ENCODE measurements at places on chromosomes 7 and 10.

DNA sequence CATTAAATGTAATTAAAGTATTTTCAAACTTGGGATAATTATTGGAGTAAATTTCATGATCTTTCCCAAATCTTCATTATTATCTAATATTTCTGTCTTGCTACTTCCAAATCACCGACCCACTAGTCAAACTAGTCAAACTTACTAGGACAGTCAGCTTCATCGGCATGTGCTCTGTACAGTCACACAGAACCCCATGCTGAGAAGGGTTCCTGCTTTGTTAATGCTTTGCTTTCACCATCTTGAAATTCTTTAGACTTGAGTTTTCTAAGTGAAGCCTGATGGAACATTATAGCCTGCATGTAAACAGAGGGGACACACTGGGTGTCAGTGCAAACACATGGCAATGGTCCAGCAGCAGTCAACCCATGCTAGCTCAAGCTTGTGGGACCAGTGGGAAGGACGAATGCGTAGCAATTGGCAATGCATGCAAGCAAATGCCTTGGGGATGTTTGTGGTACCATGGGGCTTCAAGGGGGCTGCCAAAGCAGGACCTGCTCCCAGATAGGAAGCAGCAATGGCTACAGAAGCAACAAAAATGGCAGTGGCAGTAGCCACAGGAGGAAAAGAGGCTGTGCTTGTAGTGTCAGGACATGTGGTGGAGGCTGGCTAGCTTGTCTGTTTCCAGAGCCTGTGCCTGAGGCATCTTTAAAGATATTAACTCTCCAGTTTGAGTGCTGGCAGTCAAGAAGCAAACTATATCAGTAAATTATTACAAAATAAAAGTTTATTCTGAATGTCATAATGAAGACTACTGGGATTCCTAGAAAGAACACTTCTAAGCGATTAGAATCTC lies 441.1 kb upstream of the SEMA3D start:
- DNase-seq: peak; percentile 48

DNA sequence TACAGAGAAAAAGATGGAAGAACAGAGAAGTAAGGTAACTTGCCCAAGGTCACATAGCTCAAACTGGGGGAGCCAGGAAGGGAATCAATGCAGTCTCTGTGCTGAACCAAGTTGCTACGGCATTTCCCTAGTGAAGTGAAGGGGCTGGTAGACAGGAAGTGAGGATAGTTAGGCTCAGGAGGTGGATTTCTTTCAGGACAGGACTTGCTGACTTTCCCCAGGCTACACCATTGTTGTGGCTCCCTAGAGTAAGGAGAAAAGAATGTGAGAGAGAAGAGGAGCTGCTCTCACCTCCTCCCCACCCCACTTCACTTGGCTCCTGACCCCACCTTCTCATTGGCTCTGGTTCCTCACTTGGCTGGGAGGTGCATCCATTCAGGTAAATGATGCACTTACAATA lies 316.9 kb downstream of the INHBA start:
- peak; percentile 11 for DNase-seq

DNA sequence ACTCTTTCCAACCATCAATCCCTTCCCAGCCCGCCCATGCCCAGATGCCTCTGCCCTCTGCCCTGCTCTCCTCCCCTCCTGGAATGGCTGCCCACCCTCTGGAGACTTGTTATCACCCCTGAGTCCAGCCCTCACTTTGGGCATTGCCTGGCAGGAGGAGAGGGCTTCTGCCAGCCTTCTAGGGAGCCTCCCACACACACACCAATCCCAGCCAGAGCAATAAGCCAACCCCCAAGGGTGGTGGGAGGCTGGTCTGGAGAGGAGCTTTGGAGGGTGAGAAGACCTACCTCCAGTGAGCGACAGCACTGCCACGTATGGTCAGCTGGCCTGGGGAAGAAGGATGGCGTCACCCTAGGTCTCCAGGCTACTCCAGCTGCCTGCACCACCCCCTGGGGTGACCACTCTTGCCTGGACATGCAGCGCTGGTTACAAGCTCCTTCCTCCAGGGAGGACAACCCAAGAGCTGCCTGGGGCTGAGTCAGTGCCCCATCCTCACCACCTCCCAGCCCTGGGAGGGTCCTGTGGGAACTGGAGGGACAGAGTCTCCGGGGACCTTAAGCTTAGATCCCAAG lies 8.4 kb downstream of the C10orf105 start:
- no peak for DNase-seq

DNA sequence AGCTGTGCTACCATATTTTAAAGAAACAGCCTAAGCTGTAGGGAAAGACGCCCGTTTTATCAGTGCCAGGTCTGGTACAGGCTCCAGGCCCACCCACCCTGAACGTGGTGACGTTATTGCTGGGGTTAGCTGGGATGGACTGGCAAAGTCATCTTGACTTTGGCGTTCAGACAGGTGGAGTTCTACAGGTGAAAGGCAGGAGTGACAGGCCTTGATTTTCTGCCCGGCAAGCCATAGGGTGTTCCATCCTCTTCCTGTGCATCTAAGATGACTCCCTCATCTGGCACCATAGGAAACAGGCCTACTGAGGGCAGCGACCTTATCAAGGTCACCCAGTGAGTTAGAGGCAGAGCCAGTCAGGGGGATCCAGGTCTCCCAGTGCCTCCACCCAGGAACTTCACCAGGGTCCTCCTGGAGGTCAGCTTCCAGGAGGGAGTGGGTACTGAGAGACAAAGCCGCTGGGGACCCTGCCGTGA lies 41.6 kb downstream of the HK1 start:
- no peak for DNase-seq

DNA sequence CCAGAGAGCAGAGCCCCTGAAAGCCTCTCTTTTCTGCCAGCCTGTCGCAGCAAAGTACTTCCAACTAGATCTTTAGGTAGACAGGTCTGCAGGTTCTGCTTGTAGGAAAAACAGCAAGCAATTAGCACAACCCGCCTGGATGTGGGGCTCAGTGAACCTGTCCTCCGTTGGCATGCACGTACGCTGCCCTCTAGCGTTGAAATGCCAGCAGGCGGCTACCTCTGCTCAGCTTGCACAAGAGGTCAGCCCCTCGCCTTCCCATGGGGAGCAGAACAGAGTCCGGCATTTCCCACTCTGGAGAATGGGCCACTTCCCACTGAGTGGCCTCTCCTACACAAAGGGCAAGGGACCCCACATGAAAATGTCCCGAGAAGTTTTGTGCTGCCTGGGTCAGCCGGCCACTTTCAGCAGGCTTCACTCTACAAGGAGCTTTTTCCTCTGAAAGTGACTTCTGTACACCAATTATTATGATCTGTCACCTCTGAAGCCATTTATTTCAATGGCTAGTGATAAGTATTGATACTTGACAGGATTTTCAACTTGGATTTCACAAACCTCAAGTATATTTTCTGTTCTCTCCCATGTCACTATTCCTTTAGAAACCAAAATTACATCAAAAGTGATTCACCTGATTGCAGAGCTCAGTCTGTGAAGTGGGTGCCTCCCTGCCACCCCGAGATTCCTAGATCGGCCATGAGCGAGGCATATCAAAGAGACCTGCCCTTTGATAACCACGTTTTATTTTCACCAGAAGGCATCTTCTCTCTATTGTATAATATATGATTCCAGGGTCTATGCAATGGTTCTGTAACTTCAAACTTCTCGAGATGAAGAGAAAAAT lies 56.7 kb downstream of the JCAD start:
- peak; percentile 59 for DNase-seq

GRCh38 chr7:98624846-98625420 lies 7.8 kb downstream of the NPTX2 start:
- DNase-seq: no peak

DNA sequence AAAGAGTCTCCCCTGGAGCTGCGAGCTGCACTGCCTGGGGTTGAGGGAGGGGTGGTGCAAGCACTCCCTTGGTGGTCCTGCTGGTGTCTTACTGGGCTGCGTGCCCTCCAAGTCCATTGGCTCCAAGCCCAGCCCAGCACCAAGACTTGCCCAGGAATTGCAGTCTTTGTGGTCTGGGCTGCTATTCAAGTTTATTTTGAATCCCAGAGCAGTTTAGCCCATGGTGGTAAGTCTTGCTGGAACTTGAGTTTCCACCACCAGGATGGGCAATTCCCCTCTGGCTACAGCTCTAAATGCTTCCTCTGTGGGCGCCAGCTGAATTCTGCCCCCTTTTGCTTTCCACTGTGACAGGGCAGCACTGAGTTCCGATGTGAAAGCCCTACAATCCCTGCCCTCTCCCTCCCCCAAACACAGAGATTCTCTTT lies 25.1 kb downstream of the GALNT11 start:
- DNase-seq: peak; percentile 50

- no peak for DNase-seq
Measured at GRCh38 chr10:71644307-71645180, 75.0 kb downstream of the C10orf105 start.

DNA sequence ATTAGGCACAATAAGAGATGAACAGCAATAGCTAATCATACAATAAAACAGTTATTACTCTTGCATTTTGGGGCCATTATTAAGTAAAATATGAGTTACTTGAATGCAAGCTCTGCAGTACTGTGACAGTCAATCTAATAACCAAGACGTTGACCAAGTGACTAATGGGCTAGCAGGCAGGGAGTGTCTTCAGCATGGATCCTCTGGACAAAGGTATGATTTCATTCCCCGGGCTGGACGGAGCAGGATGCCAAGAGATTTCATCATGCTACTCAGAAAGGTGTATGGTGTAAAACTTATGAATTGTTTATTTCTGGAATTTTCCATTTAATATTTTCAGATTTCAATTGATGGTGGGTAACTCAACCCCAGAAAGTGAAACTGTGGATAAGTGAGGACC lies 80.9 kb downstream of the SHH start:
- no peak for DNase-seq

Data from fibroblast of skin of back (primary cell).